ENCODE measurements at places on chromosomes 5 and 9.

DNA sequence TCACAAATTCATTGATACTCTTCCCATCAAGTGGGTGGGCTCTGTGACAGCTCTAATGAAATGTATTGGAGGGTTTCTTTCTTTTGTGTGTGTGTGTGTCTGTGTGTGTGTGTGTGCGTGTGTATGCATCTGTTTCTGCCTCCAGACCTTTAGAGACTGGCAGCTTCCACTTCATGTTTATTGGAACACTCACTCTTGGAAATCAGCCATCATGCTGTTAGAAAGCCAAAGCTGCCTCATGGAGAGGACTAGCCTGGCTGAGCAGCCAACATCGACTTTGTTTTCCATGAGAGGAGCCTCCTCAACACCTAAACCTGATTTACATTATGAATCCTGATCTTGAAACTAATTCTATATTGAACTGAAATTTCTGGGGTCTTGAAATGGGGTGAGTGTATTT, 128.5 kb upstream of the FAM174A start:
- DNase-seq: no peak

GRCh38 chr5:150320044-150320613, 17.4 kb upstream of the ARSI start:
- DNase-seq: peak; percentile 60

DNA sequence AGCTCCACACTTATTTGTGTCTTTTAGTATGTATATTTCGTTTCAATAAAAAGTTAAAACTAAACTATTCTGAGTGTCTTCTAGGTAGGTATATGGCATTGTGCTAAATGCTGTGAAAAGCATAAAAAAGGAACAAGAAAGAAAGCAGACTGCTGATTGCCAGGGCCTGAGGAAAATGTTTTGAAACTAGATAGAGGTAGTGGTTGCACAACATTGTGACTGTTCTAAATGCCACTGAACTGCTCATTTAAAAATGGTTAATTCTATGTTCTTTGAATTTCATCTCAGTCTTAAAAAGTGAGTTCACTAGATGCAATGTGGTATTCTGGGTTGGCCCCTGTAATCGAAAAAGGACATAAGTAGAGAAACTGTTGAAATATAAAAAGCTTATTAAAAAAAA, 2.6 kb upstream of the ALAD start:
- DNase-seq: no peak

DNA sequence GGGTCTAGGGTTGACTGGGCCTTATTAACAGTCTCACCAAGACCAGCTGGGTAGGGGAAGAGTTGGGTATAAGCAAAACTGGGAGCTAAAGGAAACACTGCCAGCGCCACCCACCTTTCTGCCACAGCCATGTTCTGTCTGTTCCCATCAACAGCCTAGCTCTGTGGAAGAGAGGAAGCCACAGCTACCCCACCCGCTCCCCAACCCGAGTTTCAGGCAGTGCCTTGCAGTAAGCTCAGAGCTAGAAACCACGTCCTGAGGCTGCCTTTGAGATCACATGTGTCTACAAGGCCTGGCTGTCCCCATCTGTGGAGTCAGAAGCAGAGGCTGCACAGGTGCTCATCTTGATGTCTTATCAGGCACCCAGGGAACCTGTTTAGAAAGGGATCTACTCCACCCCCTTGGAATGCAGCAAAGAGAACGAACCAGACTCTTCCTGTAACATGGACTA, 15.3 kb downstream of the HNRNPH1 start:
- DNase-seq: no peak

GRCh38 chr5:153953411-153953810, 85.3 kb downstream of the FAM114A2 start:
- no peak for DNase-seq

DNA sequence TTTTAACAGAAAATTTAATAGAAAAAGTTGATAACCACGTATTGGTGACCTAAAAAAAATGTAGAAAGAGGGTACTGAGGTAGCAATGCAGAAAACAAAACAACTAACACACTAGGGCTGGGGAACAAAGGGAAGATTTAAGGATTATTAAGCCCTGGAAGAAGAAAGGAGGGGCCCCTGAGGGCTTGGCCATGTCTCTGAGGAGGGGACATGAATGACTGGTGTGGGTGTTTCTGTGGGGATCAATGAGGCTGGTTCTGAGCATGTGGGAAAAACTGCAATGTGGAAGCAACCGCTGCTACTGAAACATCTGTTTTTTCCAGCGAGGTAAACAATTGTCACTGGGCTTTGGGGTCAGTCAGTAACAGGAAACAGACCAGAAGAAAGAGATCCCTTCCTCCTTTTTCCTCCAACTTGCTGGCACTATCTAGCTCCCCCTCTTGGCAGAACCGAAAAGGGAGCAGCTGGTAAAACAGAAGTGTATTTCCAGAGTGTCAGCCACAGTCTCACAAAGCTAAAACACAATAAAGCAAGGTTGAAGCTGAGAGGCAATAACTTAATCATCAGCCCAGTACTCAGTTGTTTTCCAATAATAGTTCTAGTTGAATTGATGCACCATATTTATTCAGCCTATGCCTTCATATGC, 48.3 kb downstream of the ATPSCKMT start:
- DNase-seq: no peak

DNA sequence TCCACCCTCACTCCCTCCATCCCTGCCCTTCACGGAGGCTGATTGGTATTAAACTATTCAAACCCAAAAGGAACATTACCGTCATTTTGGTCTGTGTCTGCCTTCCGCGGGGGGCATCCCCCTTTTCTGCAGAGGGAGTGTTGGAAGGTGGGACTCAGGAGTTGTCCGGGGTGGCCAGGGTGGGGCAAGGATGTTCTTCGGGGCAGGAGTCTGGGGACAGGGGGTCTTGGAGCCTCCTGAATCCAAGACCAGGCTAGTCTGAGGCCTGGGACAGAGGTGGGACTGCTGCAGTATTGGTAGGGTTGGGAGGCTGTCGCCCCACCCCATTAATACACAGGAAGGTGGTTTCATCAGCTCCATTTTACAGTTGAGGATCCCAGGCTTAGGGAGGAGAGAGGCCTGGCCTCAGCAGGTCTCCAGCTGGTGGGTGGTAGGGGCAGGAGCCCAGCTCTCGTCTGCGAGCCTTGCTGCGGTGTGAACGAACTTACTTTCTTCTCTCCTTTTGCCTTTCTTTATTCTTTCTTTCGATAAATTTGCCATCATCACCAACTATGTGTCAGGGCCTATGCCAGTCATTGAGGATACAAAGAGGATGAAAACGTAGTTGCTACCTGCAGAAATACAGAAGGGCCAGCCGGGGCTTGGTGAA, 33.8 kb downstream of the DAB2IP start:
- DNase-seq: no peak

DNA sequence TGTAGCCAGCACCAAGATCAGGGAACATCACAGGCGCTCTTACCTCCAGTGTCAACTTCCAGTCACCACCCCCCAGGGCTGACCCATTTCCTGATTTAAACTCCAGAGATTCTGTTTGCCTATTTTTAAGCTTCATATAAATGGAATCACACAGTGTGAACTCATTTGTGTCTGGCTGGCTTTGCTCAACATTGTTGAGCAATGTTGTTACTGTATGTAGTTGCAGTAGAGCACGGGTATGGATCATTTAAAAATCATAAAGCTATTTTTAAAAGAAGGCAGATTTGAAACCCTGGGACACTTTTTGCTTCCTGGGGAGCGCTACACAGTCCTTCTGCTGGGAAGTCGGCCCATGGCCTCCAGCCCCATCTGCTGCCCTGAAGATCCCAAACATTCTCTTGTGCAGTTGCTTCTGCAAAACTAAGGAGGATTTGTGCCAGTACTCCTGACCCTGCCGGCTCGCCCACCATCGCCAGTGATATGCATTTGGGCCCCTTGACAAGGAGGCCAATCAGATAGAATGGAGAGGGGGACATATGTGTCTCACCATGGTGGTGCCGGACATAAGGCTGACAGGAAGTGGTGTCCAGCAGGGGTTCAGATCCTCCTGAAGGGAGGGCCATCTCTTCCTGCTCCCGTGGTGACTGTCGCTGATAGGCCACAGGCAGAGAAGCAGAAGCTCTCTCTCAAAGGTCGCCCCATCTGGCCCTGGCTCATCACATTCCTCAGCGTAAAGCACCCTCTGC, 13.3 kb downstream of the DCANP1 start:
- DNase-seq: no peak

DNA sequence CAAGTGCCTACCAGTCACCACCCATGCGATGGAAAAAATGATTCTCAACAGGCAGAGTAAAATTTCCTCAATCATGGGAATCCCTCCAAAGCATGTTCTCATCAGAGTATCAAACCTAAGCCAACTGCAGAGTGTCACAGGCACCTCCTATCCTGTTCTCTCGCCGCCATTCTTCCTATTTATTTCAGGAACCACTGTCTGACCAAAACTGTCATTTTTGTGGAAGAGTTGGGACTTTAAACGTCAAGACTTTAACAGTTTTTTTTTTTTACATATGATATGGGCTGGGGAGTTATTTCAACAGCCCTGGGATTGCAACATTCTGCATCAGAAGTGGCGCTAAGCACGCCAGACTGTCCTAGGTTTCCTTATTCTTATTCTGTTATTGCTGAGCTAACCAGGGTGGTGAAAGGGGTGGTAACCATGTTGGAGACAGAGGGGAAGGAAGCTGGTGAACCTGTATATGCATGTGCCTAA, 29.5 kb downstream of the PFDN1 start:
- no peak for DNase-seq

- DNase-seq: no peak
Observed at GRCh38 chr5:137594717-137595116, 95.6 kb upstream of the SPOCK1 start.

DNA sequence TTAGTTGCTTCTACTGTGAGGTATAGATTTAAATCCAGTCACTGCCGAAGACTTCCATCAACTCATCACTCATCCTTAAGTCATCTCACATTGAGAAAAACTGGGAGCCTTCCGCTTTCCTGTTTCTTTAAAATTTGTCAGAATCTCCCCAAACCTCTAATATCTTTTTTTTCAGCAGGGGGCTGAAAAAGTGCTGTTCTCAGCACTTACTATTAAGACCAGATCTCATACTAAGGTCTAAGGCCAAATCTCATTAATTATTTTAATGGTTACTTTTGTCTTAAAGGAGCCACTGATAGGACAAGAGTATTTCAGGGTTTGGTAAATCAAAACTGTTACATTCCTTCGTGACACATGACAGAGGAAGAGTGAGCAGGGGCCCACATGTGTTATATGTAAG, 134.6 kb upstream of the PRSS3 start:
- DNase-seq: no peak

DNA sequence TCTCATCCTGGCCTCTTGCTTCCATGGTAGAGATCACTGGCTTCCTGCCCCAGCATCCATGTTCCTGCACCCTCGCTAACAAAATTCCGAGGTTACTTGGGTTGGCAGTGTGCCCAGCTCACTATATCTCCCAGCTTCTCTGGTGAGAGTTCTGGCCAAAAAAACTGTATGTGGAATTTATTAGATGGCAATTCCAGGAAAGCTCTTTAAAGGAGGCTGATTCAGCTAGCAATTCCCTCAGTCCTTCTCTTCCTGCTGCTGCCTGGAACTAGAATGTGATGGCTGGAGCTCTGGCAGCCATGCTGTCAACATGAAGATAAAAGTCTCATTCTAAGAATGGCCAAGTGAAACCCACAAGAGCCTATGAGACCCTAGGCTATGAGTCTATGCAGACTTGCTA, 88.8 kb downstream of the SECISBP2 start:
- no peak for DNase-seq

DNA sequence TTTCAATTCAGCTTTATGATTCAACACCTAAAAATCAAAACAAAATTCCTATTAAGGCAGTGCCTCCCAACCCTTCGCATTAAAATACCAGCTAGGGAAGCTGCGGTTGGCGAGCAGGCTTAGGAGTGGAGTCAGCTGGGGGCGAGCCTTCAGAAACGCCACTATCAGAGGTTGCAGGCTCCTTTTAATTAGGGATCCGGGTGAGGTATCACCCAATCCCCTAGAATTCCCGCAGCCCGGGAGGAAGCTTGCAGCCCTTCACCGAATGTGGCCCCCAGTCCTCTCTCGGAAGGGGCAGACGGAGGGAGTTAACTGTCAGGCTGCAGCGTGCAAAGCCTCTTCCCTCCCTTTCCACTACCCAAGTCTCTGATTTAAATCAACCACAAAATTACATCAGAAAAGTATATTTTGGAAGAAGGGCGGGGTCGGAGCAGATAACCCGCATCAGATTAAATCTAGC, 1.7 kb downstream of the STC2 start:
- no peak for DNase-seq

DNA sequence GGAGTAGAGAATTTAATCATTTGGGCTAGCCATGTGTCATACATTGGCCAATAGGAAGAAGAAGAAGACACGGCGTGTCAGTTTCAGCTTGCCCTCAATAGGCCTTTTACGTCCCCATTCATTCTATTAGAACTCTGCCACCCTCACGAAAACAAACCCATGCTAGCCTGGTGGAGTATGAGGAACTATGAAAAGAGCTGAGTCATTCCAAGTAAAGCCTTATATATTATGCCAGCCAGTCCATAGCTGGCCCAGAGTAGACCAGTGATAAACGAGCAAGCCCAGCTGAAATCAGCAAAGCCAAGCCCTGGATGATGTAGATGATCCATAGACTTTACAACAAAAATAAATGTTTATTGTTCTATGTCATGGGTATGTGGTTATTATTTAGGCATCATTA, 895.1 kb downstream of the TLE1 start:
- DNase-seq: no peak

GRCh38 chr9:104746798-104747197, 685 bp upstream of the NIPSNAP3A start:
- no peak for DNase-seq

- no peak for DNase-seq
Observed at GRCh38 chr9:117120061-117120460, 294.8 kb downstream of the ASTN2 start.

DNA sequence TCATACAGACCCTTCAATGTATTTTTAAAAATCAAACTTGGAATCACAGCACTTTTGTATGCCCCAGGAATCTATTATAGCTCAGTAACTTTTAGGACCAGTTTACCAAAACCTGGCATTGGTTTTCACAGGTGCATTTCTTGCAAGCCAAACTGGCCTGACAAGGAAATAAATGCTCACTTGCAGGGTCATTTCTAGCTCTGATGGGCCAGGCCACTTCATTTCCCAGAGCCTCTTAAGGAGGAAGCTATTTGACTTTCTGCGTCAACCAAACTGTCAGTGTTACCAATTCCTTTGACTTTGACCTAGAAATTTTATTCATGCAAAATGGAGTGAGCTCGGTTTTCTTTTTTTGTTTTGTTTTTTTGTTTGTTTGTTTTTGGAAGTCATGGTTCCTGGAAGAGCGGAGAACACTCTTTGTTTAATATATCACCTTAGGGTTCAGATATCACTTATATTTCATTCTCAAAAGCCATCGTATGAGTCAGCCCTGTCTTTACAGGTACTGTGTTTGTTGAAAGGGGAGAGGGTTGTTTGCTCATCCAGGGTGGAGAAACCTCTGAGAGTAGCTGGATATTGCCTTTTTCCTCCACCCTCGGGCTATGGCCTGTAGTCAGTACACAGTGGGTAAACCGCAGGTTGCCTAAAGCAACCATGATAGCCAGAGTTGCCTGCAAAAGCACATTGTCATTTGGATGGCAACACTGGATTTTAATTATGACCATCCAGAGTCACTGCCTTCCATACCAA, 58.9 kb downstream of the GNA14 start:
- DNase-seq: no peak
